ENCODE measurements at places on chromosomes 12 and 14.

DNA sequence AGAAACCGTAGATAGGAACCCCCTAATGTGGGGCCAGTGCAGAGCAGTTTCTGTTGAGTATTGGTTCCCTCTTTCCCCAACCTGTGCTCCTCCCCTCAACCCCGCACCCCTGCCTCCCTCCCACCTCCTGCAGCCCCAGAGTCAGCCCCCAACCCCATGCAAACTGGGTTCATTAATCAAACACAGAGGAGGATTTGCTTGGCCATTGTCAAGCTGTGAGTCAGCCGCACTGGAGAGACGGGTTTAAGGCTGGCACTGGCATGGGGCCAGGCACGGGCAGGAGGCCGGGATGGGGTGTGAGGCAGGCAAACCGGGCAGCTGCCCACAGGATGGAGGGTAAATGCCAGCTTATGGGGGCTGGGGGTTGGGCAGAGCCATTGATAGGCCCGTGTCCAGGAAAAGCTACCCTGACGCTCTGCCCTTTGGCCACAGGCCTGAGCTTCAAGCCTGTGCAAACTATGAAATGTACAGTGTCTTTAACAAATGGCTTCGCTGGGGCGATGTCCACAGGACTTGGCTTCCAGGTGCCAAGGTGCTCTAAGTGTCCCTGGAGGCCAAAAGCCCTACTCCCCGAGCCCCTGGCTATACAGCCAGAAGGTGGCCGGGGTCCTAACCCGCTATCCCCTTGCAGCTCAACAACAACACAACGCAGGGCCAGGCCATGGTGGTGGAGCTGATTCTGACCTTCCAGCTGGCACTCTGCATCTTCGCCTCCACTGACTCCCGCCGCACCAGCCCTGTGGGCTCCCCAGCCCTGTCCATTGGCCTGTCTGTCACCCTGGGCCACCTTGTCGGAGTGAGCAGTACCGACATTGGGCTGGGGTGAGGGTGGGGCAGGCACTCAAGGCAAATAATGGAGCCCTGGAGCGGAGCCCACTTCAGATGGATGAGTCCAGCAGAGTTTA, 1.4 kb downstream of the AQP5 start:
- peak; percentile 87 for DNase-seq

GRCh38 chr12:44000309-44000952, 164.6 kb downstream of the TMEM117 start:
- peak; percentile 62 for DNase-seq

DNA sequence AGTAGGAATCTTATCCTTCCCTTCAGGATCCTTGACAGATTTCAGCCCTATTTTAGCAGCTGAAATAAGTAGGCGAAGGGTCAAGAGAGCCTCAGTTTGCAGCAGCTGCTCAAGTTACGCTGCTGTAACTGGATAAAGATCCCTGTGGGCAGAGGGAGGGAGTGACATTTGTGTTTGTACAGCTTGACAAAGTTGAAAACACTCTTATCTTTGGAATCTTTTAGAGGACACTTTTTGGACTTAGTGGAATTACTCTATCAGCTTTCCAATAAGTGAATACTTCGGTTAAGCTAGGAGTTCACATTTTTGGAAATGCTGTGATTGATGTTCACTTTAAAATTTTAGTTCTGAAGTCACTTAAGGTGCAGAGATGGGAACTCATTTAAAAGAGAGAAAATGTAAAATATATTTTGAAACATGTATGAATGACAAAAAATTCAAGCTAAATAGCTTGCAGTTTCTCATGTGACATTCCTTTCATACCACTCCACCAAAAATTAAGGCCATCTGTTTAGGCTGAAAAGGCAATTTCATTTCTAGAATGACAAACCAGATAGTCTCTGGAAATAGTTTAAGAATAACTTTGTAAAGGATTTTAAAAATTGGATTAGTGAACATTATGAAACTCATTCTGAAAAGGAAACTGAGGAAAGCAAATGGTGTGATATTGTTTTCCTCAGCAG, 55.2 kb downstream of the SLC38A4 start:
- no peak for DNase-seq

- DNase-seq: no peak
Observed at GRCh38 chr12:131194166-131194565, 240.5 kb downstream of the ADGRD1 start.

GRCh38 chr12:80017261-80017870, 82.0 kb upstream of the OTOGL start:
- DNase-seq: no peak

GRCh38 chr12:105419606-105420005, 89.1 kb downstream of the C12orf75 start:
- no peak for DNase-seq

GRCh38 chr12:56081393-56082347, 1.7 kb downstream of the ERBB3 start:
- DNase-seq: no peak

- DNase-seq: no peak
Observed at GRCh38 chr14:91714805-91715204, 17.1 kb downstream of the CATSPERB start.

- DNase-seq: no peak
Observed at GRCh38 chr12:105273601-105274000, 37.6 kb upstream of the APPL2 start.

DNA sequence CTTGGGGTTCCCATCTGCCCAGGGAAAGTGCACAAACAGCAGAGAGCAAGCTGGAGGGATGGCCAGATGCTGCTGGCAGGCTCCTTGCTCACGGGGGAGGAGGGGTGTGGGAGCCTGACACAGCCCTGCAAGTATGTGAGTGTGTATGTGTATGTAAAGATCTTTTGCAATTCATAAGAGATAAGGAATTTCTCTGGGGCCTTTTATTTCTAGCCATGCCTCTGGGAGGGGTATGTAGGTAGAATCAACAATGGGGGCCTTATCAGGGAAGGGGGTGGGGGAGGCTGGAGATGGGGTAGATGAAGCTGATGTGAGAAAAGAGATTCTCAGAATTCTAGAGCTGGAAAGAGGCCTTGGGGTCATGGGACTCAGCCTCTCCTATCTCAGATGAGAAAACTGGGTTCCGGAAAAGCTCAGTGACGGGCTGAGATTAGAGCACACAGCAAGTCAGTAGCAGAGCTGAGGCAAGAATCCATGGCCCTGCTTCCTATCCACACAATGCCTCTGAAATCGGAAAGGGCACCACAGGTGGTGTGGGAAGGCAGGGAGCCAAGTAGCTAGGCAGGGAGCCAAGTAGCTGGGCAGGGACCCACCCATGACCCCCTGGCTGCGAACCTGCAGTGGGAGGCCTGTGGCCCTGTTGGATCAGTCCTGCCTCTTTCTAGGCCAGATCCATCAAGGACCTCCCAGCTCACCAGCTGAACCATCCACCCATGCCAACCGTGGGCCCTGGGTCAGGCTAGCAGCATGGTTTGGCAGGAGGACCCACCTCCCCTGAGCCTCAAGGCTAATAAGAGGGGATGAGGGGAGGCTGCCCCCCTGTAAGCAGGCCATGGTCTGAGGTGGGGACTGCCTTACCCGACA, 54.7 kb downstream of the PLEKHG3 start:
- peak; percentile 79 for DNase-seq

DNA sequence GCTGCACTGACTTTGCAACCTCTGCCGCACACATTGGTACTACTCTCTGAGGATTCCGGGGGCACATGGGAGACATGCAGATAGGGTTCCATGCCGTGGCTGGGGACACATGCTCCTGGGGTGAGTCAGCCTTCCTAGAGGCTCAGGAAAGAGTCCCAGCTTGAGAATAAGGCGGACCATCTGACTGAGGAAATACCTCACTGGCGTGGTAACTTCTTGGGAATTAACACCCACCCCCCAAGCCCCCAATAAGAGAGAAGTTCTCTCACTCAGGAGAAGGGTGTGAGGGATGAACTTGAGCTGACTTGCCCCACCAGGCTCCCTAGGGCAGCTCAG, 23.2 kb downstream of the PLXNC1 start:
- DNase-seq: no peak

DNA sequence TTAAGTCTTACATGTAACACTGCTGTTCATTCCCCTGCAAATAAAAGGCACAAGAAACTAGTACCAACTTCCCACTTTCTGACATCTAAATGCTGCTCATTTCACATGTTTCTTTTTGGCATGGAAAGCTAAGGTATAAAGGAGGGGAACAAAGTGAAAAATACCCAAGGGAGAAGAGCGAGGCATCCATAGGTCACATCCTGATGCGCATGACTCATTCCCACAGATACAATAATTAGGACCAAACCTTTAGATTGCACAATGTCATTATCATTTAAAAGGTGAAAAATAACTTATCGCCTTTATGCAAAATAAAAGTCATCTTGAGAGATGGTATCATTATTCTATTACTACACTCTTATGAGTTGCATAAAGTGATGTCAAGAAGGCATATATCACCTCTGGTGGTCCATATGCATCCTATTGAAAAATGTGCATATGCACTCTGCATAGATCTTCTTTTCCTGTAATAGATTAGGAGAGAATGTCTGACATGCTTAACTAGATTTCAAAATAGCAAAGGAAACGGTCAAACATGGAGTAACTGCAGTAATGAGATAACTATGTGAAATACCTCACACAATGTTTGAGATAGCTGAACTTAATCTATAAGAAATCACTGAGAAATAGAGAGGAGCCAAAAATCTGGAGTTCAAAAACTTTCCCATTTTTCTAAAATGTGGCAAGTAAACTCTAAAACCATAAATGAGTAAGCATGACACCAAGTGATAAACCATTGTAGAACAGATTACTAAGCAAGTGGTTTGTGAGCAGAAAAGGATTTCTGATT, 382.5 kb upstream of the TMTC1 start:
- no peak for DNase-seq

DNA sequence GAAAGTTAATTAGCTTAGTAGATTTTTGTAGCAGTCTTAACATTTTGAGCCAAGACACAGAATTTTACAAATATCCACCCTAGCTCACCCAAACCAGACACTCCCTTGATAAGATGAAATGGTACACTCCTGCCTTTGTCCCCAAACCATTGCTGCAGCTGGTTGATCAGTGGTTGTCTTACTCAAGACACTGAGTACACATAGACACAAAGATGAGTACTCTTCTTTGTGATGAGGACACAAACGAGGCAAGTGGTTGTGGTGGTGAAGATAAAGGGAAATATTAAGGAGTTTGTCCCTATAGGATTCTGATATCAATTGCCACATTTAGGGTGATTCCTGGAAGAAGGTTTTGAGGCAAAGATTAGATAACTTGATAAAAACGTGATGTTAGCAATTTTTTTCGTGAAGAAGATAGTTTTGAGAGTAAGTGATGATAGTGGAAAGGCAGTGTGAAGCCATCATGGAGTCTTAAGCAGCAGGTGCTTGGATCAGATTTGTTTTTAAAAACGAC, 21.4 kb upstream of the ATP2B1 start:
- no peak for DNase-seq

DNA sequence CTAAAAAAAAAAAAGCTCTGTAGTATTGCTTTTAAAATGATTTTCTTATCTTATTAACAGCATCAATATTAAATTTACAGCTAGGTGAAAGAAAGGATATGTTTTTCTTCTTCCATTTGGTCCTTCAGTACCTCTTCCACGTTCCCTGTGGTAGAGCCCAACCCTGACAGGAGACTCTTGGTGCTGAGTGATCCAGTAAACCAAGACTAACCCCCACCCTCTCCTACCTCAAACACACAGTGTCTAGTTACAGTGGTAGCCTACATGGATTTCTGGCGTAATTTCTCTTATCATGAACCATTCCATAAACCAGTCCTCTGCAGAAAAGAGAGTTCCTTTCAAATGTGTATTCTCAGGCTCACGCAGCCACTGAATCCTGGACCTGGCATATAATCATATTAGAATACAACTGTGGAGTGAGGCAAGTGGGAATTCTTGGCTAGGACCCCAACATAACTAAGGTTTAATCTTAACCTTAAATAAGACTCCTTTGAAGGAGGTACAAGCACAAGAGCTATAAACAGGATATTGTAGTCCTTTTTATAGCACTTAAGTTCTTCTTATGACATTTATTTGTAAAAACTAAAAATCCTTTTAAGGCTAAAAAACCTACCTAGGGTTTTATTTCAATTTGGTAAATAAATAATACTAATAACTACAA, 27.1 kb downstream of the TXNRD1 start:
- DNase-seq: no peak
